ENCODE measurements at places on chromosomes 11 and 22. TPM values are rescaled to one million over a fixed set of nuclear protein-coding genes. Genes with fewer than 3 reads are reported as not detected.

DNA sequence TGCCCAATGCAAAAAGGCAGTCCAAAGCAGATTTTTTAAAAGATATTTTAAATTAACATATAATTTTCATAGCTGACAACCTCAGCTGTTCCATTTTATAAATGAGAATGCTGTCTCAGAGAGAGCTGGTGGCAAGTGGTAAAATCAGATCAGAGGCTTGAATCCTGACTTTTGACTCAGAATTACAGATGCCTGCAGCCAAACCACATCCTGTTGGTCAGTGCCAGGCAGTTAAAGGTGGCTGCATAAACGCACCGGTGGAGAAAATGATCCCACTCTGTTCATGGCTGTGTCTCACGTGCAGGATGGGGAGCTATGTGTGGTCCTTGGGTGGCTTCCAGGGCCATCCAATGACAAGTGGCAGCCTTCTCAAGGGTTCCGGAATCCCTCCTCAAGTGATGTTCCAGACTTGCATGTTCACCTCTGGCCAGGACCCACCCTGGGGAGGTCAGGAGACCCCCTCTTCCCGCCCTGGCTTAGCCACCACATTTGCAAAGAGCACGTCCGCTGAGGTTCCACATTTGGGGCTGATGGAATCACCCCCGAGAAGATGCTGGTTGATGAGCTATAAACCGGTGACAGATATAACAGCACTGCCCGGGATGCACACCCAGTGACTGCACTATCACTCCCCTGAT lies 155.5 kb downstream of the SHANK2 start:
- no peak for DNase-seq

GRCh38 chr22:30204742-30205111 lies 41.8 kb downstream of the LIF start:
- no peak for DNase-seq

DNA sequence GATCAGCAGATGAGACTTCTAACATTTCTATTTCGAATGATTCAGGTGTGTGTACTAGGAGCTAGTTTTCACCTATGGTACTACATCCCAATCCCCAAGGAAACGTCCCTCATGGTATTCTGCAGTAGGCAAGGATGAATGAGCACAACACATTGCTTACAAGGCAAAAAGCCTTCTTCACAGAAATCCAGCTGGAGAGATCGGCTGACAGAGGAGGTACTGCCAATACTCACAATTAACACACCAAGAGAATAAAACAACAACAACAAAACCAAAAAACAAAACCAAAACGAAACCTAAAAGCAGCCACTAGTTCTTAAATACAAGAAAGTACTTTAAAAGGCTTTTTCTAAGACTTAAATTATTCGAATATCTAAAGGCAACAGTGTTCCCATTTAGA lies 101.4 kb downstream of the PICALM start:
- DNase-seq = no peak

DNA sequence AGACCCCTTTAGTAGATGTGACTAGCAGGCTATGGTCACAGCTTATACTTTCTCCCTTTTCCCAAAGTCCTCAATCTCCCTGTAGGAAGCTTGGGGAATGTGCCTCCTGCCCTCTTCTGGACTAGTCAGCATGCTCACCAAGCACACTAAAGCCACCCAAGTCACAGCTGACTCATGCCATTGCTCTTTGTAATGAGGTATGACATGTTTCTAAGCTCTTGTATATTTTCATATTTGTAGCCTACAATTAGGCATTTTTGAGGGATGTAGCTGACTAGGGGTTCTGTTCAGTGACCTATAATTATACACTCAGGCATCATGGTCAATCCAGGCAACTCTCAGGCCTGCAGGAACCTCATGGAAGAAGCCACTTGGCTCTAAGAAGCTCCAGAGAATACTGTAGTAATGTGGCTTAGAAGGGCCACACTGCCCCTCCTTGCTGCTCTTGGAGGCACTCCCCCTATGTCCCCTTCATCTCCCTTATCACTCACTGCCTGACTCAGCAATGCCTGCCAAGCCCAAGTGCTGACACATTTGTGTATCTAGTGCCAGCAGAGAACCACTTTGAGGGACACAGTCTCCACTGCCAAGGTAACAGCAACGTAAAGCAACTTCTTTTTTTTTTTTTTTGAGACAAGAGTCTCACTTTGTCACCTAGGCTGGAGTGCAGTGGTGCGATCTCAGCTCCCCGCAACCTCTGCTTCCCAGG lies 86.2 kb downstream of the RPL27A start:
- DNase-seq = no peak

DNA sequence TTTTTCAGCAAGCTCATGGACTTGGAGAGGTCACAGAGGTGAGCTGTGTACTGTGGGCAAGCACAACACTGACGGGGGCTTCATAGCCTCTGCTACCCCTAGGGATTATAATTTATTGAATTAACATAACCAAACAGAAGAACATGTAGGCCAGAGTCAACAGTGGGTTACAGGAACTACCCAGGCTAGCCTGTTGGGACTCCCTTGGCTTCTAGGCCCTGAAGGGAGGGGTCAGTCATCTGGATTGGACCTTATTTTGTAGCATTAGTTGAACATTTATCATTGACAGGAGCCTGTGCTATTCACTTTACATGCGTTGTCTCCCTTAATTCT lies 56.9 kb downstream of the KREMEN1 start:
- DNase-seq = no peak

- DNase-seq = no peak
Observed at GRCh38 chr22:18070556-18071306, 7.1 kb upstream of the PEX26 start.

GRCh38 chr11:62933285-62933684 lies 12.1 kb upstream of the CHRM1 start:
- DNase-seq = no peak

GRCh38 chr22:47878460-47878859 lies 1116.0 kb downstream of the TBC1D22A start:
- no peak for DNase-seq

GRCh38 chr11:59992425-59992824 lies 24.6 kb upstream of the OOSP4B start:
- no peak for DNase-seq

- DNase-seq = peak; percentile 54
Observed at GRCh38 chr11:57543593-57543992, 6.2 kb downstream of the SMTNL1 start.

DNA sequence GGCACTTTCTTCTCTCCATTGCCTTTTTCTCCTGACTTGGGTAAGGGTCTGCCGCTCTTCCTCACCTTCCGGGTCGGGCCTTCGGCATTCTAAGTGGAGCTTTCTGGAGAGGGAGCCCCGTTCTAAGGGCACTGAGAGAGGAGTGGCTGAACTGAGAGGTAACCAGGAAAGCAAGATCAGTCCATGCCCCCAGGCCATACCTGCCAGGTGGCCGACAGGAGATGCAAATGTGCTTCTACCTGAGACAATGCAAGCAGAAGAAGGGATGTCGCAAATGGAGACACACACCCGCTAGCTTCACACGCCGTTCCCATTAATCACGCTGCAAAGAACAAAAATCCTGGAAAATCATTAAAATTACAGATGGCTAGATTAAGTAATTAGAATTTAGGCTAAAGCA lies 156.4 kb upstream of the TBCEL start:
- peak; percentile 83 for DNase-seq

The FADS3 gene
- total RNA-seq = 36.7 TPM

The DRD2 gene
- total RNA-seq = 0.44 TPM

The MAPK8IP2 gene
- total RNA-seq = 5.7 TPM

The BTG4 gene
- total RNA-seq = not detected

The OR4D9 gene
- total RNA-seq = not detected

The MIOX gene
- 1.4 TPM for total RNA-seq

The ANKK1 gene
- 0.20 TPM for total RNA-seq

The KCNE3 gene
- 4.9 TPM for total RNA-seq

The INS gene
- total RNA-seq = not detected

The TTLL8 gene
- not detected for total RNA-seq

The APOBEC3G gene
- total RNA-seq = 1.6 TPM

The CCDC116 gene
- 0.22 TPM for total RNA-seq

All from H9 (cell line).